Activated T-helper 17 cell treated with anti-CD3 and anti-CD28 coated beads, Interleukin-2, amount 50 U/mL, for 72 hours (primary cell): ENCODE measurements at places on chromosomes 6 and 20.

DNA sequence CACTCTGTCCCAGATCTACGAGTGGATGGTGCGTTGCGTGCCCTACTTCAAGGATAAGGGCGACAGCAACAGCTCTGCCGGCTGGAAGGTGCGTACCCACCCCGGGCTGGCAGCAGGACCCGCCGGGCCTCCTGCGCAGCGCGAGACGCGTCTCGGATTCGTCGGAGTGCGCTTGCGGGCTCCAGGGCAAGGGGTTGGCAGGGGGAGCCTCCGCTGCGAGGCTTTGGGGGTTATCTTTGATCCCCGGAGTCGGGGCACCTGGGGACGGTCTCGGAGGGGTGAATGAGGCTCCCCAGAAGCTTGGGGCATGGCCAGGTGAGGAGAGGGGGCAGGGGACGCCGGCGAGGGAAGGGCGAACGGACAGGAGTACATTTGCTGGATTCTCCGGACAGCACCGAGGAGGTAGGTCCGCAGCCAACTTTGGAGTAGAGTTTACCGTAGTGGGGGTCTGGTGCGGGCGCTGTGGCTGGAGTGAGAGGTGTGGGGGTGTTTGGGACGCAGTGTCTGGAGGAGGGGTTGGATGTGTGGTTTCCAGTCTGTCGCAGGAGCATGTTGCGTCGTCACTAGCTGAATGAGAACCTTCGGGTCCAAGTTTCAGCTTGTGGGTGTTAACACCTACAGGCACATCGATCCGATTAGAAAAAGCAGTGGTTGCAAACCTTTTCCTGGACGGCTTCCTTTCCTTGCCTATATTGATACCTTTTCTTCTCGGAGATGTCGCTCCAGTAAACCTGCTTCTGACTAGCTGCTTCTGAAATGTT lies 1.2 kb downstream of the FOXO3 start:
- ATAC-seq = no peak

- ATAC-seq = no peak
These were observed 122.4 kb upstream of the CITED2 start for GRCh38 chr6:139496654-139497344.

GRCh38 chr6:89239338-89239737 lies 22.2 kb upstream of the GABRR1 start:
- peak; percentile 52 for ATAC-seq

DNA sequence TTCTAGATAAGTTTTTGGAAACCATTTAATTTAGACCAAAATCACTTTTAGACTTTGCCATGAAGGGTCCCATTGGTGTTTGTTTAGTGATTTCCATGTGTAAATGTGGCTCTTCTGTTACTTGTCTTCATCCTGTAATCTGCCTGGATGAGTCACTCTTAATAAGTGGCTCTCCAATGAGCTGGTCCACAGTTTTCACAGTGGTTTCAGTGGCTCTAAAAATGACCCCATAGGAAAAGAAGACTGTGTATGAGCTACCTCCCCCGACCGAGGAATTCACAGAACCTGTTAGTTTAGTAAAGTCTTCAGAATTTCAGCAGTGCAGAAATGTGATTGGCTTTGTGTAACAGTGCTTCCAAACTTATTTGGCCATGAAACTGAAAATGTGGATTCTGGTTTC lies 492.0 kb upstream of the MARCKS start:
- no peak for ATAC-seq

DNA sequence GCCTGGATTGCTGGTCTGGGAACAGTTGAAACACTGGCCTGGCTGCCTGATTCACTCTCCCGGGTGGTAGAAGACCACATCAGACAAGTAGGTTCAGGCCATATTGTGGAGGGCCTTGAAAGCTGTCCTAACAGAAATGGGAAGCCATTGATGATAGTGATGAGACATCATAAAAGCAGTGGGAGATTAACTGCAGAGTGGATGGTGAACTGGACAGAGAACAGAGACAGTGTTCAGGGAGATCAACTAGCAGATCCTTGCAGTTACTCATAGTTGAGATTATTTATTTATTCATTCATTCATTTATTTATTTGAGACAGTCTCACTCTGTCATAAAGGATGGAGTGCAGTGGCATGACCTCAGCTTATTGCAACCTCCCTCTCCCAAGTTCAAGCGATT lies 30.2 kb upstream of the MCM3 start:
- no peak for ATAC-seq

- no peak for ATAC-seq
These were observed 151.5 kb upstream of the STMND1 start for GRCh38 chr6:16950302-16950701.

- no peak for ATAC-seq
These were observed 32.8 kb downstream of the PRDM1 start for GRCh38 chr6:106118835-106119431.

- ATAC-seq = no peak
These were observed 83.0 kb downstream of the SCAF8 start for GRCh38 chr6:154815938-154816820.

DNA sequence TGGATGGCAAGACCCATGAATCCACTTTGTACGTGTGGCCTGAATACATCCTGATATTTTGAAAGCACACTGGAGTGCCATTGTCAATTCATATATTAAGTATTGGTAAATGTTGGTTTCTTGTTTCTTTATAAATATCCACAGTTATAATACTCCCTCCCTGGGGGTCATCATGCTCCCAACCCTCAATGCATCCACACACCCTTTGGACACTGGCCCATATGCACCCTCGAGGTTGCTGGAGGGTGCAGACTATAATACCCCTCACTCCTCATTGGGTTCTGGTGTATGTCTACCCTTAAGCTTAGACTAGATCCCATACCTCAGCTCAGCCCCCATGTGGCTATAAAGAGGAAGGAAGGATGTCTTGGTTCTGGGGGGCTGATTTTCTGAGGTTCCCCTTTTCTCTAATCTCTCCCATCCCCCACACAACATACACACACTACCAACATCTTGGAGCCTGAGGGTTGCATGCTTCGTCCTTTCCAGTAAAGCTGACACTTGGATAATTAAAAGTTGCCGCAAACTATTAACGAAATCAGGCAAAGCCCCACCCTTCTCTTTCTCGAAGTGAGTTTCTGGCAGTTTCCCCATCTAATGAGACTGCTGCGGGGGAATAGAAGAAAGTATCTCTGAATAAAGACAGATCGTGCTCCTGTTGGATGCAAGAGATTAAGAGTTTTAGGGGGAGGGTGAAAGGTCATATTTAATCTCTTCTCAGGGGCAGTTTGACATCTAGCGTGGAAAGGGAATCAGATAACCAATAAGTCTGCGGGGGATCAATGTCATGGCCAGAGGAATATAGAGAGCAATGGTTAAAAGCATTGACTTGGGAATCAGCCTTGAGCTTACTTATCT lies 7.4 kb downstream of the PIM1 start:
- ATAC-seq = no peak

GRCh38 chr20:63222541-63222940 lies 6.6 kb upstream of the YTHDF1 start:
- ATAC-seq = no peak

- peak; percentile 52 for ATAC-seq
These were observed 4.8 kb upstream of the SRSF12 start for GRCh38 chr6:89122625-89123024.

- no peak for ATAC-seq
These were observed 100.5 kb downstream of the PDE10A start for GRCh38 chr6:165562421-165563090.

DNA sequence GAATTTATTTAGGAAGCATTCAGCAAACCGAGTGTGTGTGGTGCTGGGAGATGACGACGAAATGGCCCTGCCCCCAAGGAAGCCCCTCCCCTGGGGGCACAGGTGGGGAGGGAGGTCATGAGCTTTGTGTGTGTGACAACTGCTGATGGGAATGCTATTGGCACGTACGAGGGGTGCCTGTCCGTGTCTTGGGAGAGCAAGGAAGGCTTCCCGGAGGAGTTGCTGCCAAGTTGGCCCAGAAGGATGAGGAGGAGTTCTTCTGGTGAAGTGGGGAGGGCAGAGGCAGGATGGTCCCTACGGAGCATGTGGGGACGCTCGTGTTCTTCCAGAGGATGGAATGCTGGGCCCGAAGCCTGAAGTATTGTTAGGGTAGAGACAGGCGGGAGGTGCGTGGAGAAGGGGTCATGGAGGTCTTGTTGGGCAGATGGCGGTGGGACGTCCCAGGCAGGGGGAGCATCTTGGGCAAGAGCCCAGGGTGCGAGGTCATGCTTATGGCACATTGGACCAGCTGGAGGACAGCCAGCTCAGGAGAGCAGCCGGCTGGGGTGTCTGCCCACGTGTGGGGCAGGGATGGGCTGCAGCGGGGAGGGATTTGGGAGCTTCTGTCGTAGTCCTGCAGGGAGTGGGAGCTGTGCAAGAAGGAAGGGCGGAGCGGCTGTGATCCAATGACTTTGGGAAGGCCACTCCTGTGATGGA lies 46.1 kb downstream of the SYNJ2 start:
- no peak for ATAC-seq

DNA sequence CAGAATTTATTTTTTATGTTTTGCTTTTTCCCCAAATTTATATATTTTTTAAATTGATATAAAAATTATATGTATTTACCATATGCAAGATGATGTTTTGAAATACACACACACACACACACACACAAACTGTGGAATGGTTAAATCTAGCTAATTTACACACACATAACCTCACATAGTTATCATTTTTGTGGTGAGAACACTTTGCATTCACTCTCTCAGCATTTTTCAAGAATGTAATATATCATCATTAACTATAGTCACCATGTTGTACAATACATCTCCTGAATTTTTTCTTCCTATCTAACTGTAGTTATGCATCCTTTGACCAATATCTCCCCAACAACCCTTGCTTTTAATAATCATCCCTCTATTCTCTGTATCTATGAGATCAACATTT lies 52.2 kb downstream of the GFRAL start:
- ATAC-seq = no peak

DNA sequence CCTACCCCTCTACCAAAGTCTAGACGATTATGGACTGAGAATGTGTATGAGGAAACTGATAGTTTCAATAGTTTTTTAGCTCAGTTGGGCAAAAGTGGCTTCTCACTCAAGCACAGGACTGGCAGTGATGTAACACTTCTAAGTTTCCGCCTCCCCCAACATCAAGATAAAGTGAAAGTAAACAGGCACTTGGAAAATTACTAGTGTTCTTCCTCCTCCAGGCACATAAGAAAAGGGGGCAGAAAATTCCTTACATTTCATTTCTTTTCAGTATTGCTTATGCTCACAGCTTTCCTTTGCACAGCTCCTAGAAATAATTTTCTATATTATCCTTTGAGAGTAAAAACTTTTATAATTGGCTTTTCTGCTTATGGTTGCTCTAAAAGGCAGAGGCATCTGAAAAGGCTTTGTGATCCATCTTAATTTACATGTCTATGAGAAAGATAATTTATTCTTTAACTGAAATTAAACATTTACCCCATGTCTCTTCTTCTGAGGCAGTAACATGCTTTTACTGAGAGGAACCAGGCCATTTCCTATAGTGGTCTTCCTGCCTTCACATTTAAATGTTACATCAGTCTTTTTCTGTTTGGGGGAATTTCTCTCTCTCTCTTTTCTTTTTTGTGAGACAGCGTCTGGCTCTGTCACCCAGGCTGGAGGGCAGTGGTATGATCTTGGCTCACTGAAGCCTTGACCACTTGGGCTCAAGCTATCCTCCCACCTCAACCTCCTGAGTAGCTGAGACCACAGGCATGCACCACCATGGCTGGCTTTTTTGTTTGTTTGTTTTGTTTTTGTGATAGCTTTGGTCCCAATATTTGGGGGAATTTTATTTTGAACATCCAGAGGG lies 65.0 kb upstream of the EEF1A1 start:
- ATAC-seq = peak; percentile 72

- ATAC-seq = no peak
These were observed 158.0 kb downstream of the UTRN start for GRCh38 chr6:144443157-144443556.

DNA sequence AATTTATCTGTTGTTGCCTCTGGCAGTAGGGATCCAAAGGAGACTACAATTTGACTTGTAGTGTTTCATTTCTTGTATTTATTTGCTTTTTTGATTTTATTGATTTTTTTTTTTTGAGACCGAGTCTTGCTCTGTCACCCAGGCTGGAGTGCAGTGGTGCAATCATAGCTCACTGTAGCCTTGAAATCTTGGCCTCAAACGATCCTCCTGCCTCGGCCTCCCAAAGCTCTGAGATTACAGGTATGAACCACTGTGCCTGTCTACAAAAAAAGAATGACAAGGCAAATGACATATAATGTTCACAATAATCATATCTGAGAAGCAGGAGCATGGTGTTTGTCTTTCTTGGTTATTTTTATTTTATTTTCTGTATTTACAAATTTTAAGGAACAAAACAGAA lies 117.6 kb upstream of the RNF24 start:
- no peak for ATAC-seq

- no peak for ATAC-seq
These were observed 189.8 kb downstream of the FOXA2 start for GRCh38 chr20:22394583-22394982.

GRCh38 chr6:70563530-70563929 lies 3.2 kb upstream of the SDHAF4 start:
- ATAC-seq = peak; percentile 67

GRCh38 chr6:28811873-28812272 lies 111.9 kb downstream of the TRIM27 start:
- no peak for ATAC-seq

GRCh38 chr6:48377115-48377514 lies 266.1 kb upstream of the PTCHD4 start:
- ATAC-seq = no peak

- no peak for ATAC-seq
These were observed 7.9 kb downstream of the AARS2 start for GRCh38 chr6:44305200-44305725.

DNA sequence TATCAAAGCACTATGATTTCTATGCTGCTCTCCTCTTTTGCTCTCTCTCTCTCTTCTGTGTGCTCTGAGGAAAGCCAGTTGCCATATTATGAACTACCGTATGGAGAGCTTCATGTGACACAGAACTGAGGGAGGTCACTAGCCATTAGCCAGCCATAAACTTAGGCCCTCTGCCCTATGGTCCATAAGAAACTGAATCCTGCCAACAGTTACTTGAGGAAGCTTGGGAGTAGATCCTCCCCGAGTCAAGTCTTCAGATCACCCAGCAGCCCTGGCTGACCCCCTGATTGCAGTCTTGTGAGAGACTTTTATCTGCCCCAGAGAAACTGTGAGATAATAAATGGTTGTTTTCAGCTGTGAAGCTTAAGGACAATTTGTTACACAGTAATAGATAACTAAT lies 5.7 kb upstream of the PEX7 start:
- no peak for ATAC-seq
